SW 1271 (cell line): ENCODE measurements at places on chromosomes 3 and 15.

- DNase-seq: no peak
Measured at GRCh38 chr3:123320221-123320620, 118.5 kb downstream of the SEC22A start.

- no peak for DNase-seq
Measured at GRCh38 chr3:140290105-140290504, 355.1 kb downstream of the CLSTN2 start.

DNA sequence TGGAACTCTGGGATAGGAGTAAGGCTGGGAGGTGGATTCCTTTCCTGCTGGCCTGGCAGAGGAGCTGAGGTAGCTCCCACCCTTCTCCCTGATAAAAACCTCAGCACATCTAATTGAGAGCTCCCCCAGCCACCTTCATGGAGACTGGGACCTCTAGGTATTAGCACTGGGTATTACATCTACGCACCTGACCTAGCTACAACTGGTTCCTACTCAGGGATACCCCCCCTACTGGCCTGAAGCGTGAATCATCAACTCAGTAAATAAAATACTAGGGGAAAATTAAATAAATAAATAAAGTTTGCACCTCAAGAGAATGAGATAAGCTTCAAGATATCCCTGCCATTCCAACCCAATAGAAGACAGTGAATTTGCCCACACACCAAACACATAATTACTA is 140.4 kb downstream of the NEK10 start:
- no peak for DNase-seq

GRCh38 chr3:148757238-148758215 is 59.8 kb downstream of the AGTR1 start:
- DNase-seq: no peak

GRCh38 chr3:194869482-194870169 is 183.9 kb downstream of the FAM43A start:
- DNase-seq: no peak

DNA sequence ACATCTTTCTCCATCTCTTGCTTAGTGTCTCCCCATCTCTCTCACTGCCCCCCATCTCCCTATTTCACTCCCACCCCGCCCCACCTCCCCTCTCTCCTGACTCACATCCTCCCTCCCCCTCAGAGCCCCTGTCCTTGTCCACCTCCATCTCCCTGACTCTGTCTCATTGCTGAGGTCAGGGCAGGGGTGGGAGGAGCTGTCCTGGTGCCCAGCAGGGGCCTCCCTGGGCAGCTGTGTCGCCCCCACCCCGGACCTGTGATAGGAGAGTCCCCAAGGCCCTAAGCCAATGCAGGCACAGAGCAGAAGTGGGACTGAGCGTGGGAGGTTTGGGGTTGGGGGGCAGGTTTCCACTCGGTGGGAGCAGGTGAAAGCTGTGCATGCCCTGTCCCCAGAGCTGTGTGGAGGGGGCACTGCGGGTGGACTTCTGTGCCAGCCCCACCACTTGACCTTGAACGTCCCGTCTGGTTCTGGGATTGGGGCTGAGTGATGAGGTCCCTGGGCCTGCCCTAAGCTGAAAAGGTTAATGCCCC is 210.8 kb downstream of the TBC1D2B start:
- DNase-seq: no peak

DNA sequence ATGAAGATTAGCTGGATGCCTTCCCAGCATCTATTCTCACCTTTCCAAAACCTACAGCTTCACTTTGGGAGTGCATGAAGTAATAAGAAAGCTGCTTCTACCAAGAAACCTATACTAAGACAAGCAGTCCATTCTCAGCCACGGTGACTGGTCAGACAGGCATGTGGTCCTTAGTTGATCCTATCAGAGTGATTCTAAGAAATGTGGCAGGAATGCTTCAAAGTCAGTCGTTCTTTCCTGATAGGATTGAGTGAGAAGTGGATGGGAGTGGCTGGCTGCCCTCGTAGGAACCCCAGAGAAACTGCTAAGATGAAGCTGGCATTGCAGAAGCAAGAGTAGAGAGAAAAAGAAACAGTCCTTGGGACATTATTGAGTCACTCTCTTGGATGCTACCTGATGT is 16.6 kb downstream of the FOXB1 start:
- no peak for DNase-seq

DNA sequence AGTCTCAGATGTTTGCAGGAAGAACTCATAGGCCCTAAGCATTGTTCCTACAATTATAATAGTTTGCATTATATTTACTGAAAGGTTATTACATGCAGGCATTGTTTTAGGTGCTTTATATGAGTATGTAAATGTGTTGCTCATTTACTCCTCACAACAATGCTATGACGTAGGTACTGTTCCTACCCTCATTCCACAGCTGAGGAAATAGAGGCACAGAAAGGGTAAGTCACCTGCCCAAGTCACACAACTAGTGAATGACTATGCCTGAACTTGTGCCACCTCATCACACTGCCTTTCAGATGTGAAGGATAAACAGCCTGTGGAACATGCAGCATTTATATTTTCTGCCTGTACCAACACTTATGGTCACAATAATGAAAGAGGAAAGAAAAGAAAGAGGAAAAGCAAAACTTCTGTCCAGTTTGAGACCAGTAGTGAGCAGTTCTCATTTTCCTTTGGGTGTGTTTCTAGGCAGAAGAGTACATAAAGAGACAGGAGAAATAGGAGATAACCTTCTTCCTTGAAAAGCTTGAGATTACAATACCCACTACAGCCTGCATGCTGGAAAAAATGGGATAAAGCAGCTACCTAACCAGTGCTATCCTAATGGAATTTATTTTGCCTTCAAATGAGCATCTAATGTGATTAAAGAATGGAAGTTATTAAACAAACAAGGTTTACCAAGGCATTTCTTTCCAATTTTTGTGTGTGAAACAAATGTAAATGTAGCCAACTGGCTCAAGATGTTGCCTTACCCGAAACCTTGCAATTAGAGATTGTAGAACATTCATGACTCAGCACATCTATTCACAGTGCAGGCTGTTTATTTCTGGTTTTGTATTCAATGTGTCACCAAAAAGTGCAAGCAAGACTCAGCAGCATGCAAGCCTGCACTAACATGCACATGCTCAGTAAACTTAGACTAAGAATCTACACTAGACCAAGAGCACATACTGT is 20.5 kb upstream of the ENTPD3 start:
- no peak for DNase-seq

DNA sequence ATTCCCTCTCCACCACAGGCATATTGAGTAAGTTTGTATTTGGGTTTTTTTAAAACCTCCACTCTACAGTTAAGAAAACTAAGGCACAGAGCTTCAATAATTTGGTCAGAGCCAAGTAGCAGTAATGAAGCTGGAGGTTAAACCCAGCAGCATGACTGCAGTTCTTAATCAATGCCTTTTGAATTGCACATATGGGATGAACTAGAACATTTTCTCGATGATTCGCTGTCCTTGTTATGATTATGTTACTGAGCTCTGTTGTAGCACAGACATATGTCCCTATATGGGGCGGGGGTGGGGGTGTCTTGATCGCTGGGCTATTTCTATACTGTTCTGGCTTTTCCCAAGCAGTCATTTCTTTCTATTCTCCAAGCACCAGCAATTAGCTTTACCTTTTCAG is 1.6 kb upstream of the CCR5 start:
- DNase-seq: no peak

GRCh38 chr15:41804916-41805666 is 22.8 kb upstream of the JMJD7 start:
- no peak for DNase-seq

GRCh38 chr15:25543196-25543595 is 104.4 kb upstream of the UBE3A start:
- DNase-seq: no peak

GRCh38 chr3:72679540-72680198 is 168.6 kb downstream of the SHQ1 start:
- no peak for DNase-seq

DNA sequence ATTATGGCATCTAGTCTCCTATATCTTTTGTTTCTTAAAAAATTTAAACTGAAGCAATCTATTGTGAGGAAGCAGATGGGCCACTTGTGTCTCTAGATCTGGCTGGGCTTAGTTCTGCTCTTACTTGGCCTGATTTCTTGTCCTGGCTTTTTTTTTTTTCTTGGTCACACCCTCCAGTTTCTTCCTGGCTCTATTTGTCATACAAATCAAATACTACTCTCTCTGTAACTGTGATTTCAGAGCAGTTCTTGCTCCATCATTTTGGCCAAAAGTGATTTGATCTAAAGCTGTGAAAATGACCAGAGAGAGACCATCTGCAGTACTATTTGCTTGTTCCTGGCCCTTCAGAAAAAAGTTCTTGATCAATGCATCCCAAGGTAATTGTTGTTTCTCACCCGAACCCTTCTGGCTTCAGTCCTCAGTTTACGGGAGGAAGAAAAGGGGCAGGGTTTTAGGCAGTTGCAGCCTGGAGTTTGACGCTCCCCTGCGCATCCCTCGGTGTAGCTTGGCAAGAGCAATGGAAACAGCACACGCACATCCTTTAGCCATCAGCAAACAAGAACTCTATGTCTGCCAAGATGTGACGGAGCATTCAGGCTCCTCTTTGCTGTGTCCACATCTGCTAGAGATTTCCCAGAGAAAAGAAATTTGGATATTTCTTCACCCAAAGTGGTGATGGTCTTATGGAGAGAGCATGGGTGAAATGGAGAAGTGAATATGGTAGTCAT is 31.6 kb downstream of the CHST2 start:
- no peak for DNase-seq

DNA sequence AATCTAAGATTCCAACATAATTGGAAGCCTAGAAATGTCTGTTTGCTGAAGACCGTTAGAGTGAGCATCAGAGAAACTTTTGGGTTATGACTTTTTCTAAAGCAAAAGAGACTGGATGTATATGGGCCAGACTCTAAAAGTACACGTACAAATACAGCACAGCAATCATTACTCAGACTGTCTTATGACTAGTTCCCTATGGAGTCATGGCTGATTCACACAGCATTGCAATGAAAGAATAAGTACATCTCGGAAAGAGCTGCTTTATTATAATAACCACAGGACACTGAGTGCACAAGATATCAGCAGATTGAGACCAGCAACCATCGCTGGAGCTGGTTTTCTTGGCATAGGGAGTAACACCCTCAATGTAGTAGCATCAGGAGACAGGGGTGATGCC is 618.6 kb downstream of the NLGN1 start:
- no peak for DNase-seq

DNA sequence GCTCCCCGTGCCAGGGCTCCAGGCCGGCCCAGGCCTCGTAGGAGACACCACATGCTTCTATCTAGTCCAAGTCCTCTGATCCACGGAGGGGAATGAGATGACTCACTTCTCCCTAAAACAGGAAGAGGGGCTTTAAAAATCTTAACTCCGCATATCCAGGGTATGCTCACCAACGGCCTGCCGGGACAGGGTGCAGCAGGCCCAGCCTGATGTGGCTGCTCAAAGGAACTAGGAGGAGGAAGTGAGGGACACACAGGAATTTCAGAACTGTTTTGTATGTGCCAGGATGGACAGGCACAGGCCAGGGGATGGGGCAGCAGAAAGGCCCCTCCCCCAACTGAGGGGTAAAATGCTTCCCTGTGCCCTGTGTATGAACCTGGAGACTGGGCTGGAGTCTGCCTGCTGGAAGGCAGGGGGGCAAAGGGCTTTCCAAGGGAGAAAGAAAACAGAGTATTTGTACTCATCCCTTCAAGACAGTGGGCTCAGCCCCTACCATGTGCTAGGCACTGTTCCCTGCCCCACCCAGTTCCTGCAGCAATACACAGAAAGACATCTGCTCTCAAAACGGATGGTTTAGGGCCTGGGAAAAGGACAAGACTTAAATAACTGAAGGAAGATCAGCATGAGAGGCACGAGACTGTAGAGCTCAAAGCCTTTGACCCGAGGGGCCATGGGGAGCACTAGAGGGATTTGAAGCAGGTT is 22.1 kb downstream of the CHDH start:
- DNase-seq: no peak

- DNase-seq: no peak
Measured at GRCh38 chr3:14284694-14285547, 106.3 kb downstream of the LSM3 start.

- DNase-seq: no peak
Measured at GRCh38 chr3:69059688-69060087, 7.6 kb upstream of the TMF1 start.

GRCh38 chr3:174777813-174778212 is 81.3 kb upstream of the NAALADL2 start:
- no peak for DNase-seq

DNA sequence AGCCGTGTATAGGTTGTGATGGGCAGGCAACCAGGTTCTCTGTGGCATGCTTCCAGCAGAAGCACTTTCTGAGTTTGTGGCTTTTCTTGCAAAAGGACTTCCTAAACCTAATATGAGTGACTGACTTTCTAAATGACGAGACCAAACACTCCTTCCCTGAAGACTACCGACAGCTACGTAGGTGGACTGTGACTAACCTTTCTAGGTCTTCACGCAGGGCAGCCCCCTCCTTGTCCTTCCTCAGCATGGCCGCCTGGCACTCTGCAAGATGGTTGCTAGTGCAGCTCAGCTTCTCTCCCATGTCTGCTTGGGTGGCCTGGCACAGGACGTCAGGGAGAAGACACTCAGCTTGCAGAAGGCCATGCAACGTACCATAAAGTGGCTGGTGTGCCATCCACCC is 20.9 kb downstream of the CXCR6 start:
- DNase-seq: no peak

- DNase-seq: no peak
Measured at GRCh38 chr3:115659253-115660220, 36.2 kb downstream of the GAP43 start.

- peak; percentile 22 for DNase-seq
Measured at GRCh38 chr3:180408654-180409053, 193.3 kb upstream of the TTC14 start.

GRCh38 chr3:138950701-138951100 is 3.7 kb downstream of the FOXL2NB start:
- DNase-seq: no peak
